M059J (cell line): ENCODE measurements at places on chromosomes 7 and 10. TPM values are rescaled to one million over a fixed set of nuclear protein-coding genes. Genes with fewer than 3 reads are reported as not detected.

GRCh38 chr10:27742195-27743011 is 3.2 kb downstream of the MKX start:
- DNase-seq = peak; percentile 72

DNA sequence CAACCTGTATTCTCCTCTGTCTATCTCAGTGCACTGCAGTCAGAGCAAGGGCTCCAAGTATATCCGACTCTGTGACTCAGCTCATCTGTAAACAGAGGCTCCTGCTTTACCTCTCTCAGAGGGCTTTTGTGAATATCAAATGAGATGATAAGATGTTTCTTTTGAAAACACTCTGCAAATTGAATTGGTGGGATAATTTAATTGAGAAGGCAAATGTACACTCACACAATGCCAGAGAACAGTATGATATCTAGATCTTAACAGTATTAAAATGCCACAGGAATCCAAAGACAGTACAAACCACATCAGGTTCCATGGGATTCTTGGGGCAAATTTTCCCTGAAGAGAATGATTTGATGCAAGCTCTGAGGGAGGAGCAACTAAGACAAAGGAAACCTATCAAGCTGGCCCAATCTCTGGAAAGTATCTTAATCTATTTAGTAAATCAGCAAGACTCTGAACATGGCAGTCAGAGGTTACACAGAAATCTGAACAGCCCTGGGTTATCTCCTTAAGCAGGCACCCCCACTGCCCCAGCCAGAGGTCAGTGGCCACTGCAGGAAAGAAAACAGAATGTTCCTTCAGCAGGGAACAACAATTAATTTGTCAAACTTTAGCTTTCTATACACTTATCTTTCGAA is 45.9 kb downstream of the DOCK4 start:
- DNase-seq = peak; percentile 77

DNA sequence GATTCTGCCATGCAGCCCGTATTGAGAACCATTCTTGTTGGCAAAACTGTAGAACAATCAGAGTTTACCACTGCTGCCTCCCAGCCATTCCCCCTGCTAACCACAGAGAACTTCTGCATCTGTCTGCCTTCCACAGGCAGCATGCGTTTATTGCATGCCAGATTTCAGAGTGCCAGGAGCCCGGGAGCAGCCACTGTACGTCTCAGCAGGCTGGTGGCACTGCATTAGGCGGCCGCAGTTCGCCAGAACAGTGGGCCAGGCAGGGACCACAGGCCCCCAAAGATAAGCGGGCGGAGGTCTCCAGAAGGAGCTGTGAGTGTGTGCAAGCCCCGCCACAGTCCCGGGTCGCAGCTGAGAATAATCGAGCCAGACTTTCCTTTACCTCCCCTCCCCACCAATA is 31.8 kb downstream of the ZNF467 start:
- peak; percentile 30 for DNase-seq

DNA sequence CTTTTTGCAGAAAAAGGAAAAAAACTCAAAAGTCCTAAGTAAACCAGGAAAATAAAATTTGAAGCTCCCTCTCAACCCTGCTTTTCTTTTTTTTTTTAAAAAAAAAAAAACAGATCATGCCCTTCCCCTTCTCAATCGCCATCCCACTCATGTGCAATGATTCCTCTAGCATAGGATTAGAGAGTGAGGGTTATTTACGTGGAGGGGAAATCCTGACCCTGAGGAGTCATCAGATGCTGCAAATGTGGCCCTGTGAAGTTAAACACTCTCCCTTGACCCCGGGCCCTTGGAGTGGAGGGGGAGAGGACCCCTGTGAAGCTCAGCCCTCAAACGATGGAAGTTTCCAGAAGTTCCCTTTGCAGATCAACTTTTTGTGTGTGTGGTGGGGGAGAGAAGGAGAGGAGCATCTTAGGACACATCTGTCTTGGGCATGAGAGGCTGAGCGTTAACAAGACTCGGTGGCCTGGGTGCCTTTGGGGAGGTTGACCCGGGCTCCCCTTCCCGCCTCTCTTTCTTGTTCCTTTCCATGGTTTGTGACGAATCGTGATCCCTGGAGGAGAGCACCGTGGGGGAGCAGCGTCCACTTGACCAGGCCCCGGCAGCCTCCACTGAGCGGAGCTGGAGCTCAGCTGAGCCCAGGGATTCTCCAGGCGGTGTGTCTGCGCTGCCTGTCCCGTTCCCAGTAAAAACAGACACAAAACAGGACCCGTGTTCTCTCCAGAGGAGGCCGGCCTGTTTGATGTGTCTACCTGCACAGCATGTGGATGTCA is 1.5 kb upstream of the SHH start:
- DNase-seq = no peak

DNA sequence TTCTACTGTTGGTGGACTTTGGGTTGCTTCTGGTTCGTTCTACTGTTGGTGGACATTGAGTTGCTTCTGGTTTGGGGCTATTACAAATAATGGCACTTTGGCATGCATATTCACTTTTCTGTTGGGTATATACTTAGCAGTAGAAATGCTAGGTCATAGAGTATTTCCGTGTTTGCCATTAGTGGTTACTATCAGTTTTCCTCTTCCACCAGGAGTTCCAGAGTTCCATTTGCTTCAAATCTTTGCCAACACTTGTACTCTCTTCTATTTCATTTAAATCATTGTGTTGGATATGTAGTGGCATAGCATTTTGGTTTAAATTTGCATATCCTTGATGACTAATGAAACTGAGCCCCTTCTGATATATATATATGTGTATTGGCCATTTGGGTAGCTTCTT is 15.2 kb downstream of the UBE2D1 start:
- no peak for DNase-seq

DNA sequence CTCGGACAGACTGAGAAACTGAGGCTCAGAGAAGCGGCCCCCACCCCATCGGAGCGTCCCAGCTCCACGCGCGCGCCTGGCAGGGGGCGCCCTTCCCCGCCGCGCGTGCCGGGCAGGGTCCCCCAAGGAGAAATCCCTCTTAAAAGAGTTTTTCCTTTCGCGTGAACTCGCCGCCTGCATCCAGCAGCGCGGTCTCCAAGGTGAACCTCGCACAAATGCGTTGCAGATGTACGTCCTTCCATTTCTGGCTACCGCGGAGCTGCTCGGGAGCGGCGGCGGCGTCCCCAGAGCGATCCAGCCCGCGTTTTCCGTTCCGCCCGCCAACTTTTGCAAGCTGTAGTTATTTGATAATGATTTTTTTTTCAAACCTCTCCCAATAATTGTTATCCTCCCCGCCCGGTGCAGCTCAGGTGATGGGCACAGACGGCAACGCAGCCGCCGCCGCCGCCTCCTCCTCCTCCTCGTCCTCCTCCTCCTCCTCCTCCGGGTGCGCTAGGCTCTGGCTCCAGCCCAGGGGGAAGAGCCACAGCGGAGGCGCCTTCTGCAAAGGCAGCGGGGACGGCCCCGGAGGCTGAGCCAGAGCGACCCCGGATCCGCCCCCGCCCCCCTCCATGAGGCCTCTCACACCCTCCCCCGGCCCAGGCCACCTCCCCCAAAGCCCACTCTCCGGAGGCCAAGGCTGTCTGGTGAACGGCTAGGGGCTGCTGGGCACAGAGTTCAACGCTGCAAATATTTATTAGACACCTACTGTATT is 74.0 kb upstream of the CUX1 start:
- DNase-seq = peak; percentile 56

DNA sequence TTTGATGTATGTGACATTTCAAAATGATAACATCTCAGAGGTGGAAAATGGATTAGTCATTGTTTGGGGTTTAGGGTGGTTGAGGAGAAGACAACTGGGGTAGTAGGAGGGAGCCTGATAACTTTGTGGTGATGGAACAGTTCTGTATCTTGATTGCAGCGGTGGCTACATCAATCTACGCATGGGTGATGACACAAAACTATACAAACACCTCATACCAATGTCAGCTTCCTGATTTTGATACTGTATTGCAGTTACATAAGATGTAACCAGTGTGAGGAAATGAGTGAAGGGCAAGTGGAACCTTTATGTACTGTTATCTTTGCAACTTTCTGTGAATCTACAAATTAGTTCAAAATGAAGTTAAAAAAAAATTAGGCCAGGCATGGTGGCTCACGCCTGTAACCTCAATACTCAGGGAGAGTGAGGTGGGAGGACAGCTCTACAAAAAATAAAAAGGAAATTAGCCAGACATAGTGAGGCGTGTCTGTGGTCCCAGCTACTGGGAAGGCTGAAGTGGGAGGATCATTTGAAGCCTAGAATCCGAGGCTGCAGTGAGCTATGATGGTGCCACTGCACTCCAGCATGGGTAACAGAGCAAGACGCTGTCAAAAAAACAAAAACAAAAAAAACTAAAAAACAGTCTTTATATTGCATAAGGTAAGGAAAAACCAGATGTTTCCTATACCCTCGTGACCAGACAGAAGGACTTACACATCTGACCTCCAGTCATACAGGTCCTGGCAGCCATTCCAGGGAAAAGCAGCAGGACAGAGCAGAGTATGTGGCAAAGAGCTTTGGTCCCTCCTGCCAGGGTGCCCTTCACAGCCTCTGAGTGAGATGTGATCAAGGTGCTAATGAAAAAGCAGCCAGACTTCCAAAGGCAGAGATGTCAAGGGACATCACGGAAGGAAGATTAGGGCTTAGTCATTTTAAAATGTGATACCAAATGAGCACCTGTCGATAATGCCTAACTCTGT is 50.8 kb downstream of the CYTH3 start:
- DNase-seq = peak; percentile 22

- no peak for DNase-seq
Measured at GRCh38 chr7:81197266-81197665, 278.4 kb upstream of the SEMA3C start.

GRCh38 chr7:81632418-81632817 is 137.4 kb downstream of the HGF start:
- DNase-seq = peak; percentile 43

DNA sequence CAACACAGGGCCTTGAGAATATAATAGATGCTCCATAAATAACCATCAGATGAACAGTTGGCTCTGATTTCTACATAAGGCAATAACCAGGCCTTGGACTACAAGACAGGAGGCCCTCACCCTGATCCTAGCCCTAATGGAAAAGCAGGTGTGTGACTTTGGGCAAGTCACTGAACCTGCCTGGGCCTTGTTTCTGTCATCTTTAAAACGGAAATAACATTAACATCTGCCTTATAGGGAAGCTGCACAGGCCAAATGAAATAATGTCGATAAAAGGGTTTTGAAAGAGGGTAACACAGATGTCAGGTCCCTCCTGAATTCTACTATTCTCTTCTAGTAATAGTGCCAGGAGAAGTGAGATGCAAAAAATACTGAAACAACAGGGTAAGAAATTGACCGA is 20.7 kb downstream of the PIK3AP1 start:
- DNase-seq = no peak

DNA sequence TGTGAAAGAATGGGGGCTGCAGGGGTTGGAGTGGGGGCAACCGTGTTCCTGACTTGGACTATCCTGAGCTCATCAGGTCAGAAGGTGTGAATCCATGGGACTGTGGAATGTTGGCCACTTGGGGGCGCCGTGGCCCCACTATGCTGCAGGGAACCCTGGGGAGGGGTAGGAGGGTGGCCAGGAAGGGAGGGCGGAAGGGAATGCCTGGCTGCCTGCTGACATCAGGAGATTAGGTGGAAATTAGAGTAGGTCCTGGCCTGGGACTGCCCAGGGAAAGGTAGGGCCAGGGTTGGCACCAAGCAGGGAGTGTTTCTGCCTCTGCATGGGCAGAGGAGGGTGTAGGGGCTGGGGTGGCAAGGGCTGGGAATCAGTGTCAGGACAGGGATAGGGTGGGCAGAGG is 65.8 kb upstream of the PRSS58 start:
- DNase-seq = peak; percentile 54

DNA sequence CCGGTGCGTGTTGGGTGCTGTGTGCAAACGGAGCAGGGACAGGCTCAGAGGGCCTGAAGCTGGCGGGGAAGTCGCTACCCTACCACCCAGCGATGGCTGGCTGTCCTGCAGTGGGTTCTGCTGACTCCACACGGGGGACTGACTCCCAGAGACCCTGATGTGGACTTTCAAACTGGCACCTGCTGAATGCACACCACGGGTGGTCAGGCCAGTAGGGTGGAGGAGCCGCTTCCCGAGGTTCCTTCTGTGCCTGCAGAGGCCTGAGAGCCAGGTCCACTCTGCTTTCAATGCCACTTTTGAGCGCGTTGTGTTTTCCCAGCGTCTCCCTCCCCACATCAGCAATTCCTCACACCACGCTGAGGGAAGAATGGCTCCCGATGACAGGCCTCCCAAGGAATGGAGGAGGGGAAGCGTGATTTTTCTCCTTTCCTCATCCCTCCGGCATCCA is 135.3 kb downstream of the ADARB2 start:
- no peak for DNase-seq

- DNase-seq = no peak
Measured at GRCh38 chr7:144148224-144148827, 25.4 kb downstream of the OR2A14 start.

- DNase-seq = no peak
Measured at GRCh38 chr7:24172856-24173255, 111.1 kb upstream of the NPY start.

DNA sequence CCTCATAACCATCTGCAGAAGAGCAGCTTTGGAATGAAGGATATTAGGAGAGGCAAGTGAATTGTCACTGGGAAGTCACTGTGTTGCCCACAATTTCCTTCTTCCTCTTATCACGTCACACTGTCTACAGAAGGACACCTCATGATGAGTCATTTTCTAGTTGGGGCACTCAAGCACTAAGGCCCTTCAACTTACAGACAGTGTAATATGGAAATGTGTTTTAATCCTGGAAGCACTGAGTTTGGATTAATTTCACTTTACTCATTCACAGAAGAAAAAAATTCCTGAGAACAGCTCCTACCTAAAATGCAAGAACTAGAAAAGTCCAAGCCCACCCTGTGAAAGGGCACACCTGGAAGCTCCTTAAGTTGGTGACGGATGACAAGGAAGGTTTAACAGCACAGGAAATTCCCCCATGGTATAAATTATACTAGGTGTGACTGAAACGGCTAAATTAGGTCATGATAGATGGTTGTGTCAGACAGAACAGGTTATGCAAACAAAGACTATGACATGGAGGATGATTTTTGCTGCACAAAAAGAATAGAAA is 56.6 kb downstream of the PARD3 start:
- peak; percentile 90 for DNase-seq

DNA sequence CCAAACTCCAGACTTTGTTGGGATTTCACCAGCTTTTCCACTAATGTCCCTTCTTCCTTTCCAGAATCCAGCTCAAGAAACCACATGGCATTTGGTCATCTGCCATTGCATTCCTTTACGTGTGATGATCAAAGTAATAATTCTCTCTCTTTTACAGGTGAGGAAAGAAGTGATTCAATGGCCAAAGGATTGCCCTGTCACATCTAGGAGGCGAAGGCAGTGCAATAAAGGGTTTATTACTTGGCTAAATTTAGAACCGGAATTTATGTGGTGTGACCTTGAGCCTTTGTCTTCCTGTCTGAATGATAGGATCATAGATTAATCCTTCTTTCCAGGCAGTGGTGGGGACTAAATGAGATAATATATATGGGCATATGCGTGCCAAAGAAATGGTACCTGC is 58.3 kb upstream of the COBL start:
- DNase-seq = peak; percentile 65

DNA sequence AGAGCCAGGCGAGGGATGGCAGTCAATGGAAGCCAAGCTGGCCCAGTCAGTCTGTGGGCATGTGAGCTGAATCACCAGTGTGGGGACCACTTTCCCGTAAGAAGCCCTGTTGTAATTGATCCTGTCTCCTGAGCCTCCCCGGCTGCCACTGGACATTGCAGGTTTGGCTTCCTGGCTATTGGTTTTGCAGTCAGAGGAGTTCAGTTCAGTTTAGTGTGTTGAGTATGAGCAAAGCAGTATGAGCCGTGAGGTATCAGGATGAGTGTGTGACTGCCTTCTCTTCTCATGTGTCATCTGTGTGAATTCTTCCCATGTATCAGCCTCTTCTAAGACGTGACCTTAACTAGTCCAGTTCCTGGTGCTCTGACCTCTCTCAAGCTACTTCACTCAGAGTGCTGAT is 227.4 kb downstream of the PRKG1 start:
- DNase-seq = peak; percentile 38

Gene ZNF789
- total RNA-seq = 5.6 and 7.6 TPM in 2 replicates

Gene SLC26A4
- total RNA-seq = 0.84 and 1.6 TPM in 2 replicates

Gene CUTC
- 14.4 and 29.5 TPM in 2 replicates for total RNA-seq
